ENCODE measurements at places on chromosomes 1 and 21.

GRCh38 chr1:22045604-22046228, 6.8 kb upstream of the CDC42 start:
- DNase-seq = no peak

- no peak for DNase-seq
These were observed 941 bp upstream of the IFI16 start for GRCh38 chr1:159008744-159009188.

DNA sequence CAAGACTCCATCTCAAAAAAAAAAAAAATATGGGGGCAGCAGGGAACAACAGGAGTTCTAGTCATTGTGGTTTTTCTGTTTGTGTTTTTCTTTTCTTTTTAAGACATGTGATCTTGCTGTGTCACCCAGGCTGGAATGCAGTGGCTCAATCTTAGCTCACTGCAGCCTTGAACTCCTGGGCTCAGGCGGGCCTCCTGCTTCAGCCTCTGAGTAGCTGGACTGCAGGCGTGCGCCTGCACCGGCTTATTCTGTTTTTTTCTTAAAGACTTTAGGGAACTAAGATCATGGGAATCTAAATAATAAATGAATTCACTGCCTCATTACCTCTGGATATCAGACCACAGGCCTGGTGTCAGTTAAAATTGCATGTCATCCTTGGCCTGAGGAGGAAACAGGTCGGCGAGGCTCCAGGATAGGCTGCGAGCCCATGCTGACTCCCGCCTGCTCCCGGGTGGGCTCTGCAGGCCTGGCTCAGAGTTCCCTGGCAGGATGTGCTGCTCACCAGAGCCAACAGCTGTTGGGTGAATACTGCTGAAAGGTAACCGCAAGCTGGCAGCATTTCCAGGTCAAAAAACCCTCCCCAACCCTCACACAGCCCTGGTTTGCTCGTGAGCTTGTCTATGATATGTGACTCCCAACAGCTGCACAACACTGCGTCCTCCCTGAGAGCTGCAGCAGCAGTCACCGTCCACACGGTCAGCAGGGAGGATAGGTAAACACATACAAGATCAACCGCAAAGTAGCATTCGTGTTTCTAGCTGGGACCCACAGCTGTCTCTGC, 58.1 kb downstream of the SCCPDH start:
- peak; percentile 9 for DNase-seq

GRCh38 chr1:5920201-5920600, 72.0 kb downstream of the NPHP4 start:
- DNase-seq = no peak

GRCh38 chr1:182446033-182446669, 3.8 kb upstream of the RGSL1 start:
- DNase-seq = peak; percentile 51

- DNase-seq = no peak
These were observed 484 bp downstream of the DFFB start for GRCh38 chr1:3857791-3858129.

DNA sequence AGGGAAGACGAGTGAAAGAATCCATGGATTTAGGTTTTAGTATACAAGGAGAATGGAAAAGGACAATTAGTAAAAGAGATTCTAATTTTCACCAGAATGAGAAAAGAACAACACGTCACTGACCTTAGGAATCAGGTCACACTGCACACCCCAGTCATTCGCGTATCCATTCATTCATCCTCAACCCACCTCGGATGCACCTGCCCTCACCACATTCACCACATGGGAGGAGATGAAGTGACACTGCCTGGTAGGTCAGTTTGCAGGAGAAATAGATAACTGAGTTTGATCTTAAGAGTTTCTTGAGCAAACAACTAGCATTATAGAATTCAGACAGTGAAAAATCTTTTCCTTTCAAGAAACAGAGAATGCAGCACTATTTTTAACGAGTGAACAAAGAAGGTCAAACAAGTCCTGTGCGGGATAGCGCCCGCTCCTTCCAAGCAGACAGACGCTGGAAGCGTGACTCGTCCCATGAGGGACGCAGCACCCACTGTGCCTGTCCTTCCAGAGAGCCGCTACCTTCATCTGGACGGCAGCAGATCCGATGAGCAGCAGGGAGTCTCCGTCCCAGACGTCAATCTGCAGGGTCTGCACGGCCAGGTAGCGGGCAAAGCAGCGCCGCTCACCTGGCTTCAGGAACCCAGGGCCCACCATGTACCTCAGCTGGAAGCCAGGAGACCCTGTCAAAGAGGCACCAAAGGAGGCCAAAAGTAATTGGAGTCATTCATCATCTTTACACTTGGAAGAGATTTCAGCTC, 101.7 kb downstream of the NPHP4 start:
- DNase-seq = no peak

DNA sequence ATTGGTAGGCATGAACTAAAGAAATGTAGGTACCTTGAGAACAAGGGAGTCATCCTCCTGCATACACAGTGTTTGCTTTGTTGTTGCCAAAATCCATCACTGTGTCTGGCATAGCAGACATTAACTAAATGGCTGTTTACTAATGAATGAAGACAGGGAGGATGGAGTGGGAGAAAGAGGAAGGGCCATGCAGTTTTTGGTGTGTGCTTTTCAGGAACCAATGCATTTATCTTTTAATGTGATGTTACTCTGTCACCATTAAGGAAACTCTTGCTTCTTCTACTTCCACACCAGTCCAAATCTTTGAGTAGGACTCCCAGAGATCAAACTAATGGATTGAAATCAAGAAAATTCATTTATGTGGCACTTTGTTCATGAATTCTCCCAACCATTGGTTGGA, 55.6 kb upstream of the DUSP10 start:
- DNase-seq = no peak

GRCh38 chr1:6625584-6626149, 999 bp downstream of the THAP3 start:
- no peak for DNase-seq

DNA sequence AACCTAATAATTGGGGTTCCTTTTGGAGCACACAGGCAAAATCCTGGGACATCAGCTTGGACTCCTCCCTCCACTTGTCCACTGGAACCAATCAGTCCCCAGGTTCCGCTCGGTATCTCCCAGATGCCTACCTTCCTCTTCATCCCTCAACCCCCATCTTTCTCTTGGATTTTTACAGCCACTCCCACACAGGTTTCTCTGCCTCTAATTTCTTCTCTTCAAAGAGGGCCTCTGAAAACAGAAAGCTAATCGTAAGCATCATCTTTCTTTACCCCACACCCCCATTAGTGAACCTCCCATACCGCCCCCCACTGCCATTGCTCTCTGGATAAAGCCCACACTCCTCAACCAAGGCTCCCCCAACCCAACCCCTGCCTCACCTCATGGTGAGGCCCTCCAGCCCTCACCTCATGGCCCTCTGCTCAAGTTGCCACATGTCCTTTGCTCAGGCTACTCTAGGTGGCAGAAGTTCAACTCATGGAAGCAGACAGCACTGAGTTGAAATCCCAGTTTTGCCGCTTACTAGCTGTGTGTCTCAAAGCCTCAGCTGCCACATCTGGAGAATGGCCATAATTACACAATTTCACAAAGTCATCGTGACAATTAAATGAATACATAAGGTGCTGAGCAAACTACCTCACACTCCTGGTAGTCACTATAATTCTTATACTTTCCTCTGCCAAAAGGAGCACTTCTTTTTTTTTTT, 18.1 kb upstream of the WASF2 start:
- no peak for DNase-seq

- DNase-seq = no peak
These were observed 373.9 kb downstream of the VAV3 start for GRCh38 chr1:107590900-107591622.

- DNase-seq = no peak
These were observed 105.4 kb upstream of the PDC start for GRCh38 chr1:186566140-186566855.

GRCh38 chr1:243620096-243620495, 229.9 kb downstream of the AKT3 start:
- DNase-seq = no peak

DNA sequence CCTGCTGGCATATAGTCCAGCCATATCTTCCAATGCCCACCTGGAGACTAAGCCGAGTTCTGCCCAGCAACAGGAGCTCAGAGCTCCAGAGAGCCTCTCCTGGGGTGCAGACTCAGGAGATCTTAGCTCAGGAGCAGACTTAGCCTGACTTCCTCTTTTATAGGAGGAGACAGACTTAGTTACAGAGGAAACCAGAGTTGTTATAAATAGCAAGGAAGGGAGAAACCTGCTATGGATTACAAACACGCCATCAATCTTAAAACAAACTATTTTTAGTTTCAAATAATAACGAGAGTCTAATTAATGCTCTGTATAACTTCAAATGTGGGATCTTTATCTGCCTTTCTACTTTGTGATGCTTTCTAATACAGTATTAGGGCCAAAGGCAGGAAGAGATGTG, 3.3 kb upstream of the KIF21B start:
- DNase-seq = no peak

- DNase-seq = no peak
These were observed 18.3 kb upstream of the RNU1-4 start for GRCh38 chr1:16721871-16722641.

- peak; percentile 90 for DNase-seq
These were observed 9.9 kb downstream of the ANGPTL7 start for GRCh38 chr1:11198851-11199594.

GRCh38 chr1:230251644-230252191, 174.4 kb downstream of the PGBD5 start:
- no peak for DNase-seq

DNA sequence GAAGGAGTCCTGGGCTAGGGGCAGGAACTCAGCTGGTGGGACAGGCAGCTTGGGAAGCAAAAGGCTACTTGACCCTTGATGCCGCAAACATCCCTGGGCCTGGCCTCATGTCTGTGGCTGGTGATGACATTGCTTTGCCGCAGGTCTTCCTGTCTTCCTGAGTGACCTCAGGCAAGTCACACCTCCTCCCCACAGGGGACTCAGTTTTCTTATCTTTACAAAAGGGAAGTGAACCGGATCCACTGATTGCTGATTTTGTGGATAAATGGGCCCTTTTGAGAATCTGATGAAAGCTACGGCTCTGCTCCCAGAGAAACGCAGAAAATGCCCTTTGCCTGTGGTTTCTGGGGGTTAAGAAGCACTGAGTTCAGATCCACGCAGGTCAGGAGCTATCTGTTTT, 20.7 kb downstream of the PLOD1 start:
- no peak for DNase-seq

DNA sequence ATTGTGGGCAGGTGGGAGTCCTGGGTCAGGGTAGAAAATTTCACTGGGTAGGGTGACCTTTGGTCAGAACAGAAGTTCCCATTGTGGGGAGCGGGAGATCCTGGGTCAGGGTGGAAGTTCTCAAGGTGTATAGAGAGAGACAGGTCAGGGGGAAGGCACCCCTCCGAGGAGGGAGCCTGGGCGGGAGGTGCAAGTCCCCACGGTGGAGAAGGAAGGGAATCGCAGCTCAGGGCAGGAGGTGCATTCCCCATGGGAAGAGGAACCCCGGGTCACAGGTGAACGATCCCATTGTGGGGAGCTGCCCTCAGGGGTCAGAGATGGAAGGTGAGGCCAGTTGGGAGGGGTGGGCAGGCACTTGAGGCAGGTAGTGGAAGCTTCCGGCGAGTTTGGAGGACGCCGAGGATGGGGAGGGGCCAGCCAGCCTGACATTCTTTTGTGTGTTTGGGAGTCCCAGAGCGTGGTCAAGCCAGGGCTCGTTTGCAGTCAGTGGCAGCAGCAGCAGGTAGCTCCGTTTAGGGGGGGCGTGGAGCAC, 637 bp downstream of the LYPLA2 start:
- DNase-seq = no peak

DNA sequence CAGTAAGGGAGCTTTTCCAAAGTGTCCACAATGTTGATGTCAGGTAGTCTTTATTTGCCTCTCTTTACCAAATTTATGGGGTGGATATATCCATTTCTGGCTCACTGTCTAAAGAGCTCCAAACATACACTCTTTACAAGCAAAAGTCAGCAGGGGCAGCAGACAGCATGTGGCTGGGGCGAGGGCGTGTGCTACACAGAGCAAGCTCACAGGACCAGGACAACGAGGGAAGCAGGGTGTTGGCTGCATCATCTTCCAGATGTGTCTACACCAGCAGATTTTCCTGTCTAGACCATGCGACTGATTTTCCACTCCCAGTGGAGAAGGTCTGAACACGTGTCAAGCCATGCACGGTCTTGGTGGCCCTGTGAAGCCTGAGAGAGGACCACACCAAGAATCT, 123.8 kb downstream of the TRABD2B start:
- DNase-seq = no peak

- DNase-seq = no peak
These were observed 8.7 kb downstream of the RNF220 start for GRCh38 chr1:44413740-44414139.

- DNase-seq = no peak
These were observed 17.6 kb downstream of the CRB1 start for GRCh38 chr1:197285526-197286205.

- DNase-seq = peak; percentile 23
These were observed 156.2 kb downstream of the DENND1B start for GRCh38 chr1:197619008-197619640.

DNA sequence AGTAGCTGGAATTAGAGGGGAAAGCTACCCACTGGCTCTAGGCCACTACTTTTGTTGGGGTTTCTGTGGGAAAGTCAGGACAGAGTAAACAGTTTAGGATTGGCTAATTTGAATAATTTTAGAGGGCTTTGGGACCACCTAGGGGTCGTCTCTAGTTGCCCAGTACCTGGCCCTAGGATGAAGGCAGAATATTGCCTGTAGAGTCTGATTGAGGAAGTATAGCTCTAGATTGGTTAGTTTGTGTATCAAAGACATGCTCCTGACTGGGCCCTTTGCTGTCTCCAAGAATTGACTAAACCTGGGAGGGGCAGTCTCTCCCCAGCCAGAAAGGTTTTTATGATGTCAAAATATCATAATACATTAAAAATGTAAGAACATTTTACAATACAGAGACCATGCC, 142.0 kb downstream of the POU2F1 start:
- DNase-seq = no peak

GRCh38 chr1:94515296-94515947, 26.1 kb downstream of the F3 start:
- no peak for DNase-seq

- DNase-seq = no peak
These were observed 78.9 kb downstream of the CAMTA1 start for GRCh38 chr1:6864166-6864565.

- no peak for DNase-seq
These were observed 22.8 kb downstream of the SLAMF7 start for GRCh38 chr1:160761886-160762285.

- no peak for DNase-seq
These were observed 56.2 kb upstream of the RASAL2 start for GRCh38 chr1:178037510-178038253.

- DNase-seq = peak; percentile 43
These were observed 93.1 kb upstream of the HAO2 start for GRCh38 chr1:119275145-119276134.

GRCh38 chr1:202639500-202639899, 70.8 kb downstream of the SYT2 start:
- DNase-seq = no peak

- peak; percentile 68 for DNase-seq
These were observed 99.1 kb downstream of the BEND5 start for GRCh38 chr1:48677306-48678287.

GRCh38 chr1:89167590-89168230, 8.1 kb downstream of the GBP7 start:
- DNase-seq = peak; percentile 28

GRCh38 chr1:197438010-197438790, 170.1 kb downstream of the CRB1 start:
- no peak for DNase-seq

Data from NCI-H345 (cell line).